ENCODE measurements at places on chromosomes 3 and 15.
A peak's percentile ranks its signal among the peaks of the same experiment; 100 is the strongest.

DNA sequence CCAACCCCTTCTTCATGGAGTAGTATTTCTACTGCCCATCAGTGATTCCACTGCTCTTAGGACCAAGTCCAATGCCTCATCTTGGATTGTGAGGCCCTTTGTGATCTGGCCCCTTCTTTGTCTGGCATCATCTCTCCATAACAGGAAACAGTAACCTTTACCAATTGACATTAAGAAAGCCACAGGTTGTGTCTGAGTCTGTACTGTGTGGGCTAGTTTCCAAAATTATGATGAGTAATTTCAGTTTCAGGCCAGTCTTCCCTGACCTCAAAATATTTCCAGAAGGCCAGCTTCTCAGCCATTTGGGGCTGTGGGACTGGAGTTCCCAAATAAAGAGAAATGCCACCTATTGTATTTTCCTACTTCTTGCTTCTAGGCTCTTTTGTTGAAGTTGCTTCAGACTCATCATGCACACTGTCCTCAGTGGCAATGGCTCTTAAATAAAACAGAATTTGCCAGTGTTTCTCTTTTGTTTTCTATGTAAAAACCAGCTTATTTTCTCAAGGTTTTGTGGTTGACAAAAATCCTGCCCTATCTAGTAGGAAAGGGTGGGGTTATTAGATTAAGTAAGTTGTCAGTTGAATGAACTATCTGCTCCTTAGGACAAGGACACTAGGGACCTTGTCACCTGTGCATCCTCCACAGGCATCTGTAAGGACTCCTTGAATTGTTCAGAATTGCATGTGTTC is 47.0 kb upstream of the ACKR4 start:
- peak; percentile 67 for DNase-seq

GRCh38 chr3:191030929-191031328 is 168.1 kb upstream of the OSTN start:
- no peak for DNase-seq

GRCh38 chr3:188853856-188854771 is 317.7 kb upstream of the TPRG1 start:
- DNase-seq, result peak; percentile 53

GRCh38 chr3:10743366-10744097 is 72.5 kb upstream of the SLC6A11 start:
- DNase-seq, result no peak

- DNase-seq, result no peak
Observed at GRCh38 chr3:153885359-153885758, 235.8 kb upstream of the ARHGEF26 start.

DNA sequence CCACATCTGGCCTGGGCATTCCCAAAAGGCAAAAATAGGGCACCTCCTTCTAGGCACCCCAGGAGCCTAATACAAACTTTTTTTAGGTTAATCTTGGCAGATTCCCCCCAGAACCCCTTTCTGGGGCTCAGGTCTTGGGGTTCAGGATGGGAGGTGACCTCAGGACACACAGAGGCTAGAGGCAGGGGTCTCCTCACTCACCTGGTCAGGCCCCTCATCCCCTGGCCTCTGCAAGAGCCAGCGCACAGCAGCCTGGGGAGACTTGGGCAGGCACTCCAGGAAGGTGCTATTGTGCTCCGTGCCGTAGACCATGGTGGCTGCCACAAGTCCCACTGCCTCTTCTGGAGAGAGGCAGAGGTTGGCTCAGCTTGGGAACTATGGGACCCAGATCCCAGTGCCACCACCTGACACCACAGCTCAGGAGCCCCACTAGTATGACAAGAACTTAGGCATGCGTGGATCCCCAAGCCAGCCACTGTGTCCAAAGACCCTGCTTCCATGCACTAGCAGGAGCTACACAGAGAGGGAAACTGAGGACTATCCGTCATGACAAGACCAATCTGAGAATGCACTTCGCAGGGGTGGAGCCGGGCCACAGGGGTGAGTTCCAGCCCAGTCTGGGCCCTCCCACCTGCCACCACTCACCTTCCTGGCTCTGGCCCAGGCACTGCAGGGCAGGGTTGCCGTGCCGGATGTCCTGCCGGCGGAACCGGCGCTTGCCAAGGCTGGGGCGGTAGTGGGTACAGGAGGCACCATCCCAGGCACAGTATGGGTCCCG is 7.4 kb downstream of the SEMA3G start:
- DNase-seq, result no peak

DNA sequence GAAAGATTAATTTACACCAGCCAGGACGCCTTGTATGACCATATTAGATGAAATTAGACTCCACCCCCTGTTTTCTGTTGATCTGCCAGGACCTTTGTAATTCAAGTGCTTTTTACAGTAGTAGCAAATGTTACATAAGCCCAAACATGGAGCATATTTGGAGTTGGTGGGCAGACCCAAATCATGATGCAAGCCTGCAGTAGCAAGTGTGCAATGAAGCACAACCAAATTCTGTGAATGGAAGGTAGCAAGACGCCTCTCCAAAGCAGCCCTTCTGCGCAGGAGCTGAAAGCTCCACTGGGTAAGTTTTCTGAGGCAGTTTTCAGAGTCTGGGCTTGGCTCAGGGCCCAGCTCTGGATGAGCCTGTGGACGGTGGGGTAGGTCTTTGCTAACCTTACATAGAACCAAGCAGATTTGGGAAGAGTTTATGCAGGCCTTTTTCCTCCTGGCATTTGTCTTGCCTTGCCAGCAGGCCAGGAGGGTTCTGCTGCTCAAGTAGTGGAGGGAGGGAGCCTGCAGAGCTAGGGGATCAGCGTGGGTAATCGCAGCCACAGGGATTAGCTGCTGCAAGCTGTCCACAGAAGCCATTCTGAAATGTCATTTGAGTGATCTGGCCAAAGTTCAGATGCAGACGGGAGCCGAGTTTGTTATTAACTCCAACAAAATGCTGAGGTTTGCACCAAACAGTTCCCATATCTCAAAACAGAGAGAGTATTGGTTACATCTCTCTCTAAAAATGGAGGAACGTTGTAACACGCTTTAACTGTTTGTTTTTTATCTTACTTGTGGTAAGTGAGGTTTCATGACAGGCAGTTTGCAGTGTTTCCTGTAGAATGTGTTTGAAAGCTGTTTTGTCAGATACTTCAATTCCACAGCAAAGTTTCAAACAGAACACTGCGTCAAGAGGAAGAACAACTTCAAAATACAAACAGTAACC is 55.4 kb downstream of the PSMD6 start:
- peak; percentile 52 for DNase-seq

GRCh38 chr3:166446291-166446690 is 609.1 kb upstream of the BCHE start:
- DNase-seq, result peak; percentile 79

- no peak for DNase-seq
Observed at GRCh38 chr15:90915808-90916440, 12.8 kb downstream of the MAN2A2 start.

DNA sequence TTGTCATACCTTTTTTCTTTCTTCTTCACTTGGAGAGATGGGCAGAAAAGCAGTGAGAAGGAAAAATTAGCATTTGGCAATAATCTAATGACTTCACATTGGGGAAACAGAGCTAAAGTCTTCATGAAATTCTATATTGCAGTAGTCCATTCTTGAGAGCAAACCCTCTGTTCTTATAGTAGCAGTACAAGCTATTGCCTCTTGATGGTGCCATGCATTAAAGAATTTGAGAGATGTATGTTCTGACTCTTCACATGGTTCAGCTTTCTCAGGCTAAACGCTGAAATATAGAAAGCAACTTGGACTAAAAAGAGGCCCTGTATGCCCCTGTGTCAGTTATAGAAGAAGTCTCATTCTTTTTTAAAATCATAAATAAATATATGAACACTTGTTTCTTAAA is 36.0 kb downstream of the PHLDB2 start:
- DNase-seq, result peak; percentile 54

DNA sequence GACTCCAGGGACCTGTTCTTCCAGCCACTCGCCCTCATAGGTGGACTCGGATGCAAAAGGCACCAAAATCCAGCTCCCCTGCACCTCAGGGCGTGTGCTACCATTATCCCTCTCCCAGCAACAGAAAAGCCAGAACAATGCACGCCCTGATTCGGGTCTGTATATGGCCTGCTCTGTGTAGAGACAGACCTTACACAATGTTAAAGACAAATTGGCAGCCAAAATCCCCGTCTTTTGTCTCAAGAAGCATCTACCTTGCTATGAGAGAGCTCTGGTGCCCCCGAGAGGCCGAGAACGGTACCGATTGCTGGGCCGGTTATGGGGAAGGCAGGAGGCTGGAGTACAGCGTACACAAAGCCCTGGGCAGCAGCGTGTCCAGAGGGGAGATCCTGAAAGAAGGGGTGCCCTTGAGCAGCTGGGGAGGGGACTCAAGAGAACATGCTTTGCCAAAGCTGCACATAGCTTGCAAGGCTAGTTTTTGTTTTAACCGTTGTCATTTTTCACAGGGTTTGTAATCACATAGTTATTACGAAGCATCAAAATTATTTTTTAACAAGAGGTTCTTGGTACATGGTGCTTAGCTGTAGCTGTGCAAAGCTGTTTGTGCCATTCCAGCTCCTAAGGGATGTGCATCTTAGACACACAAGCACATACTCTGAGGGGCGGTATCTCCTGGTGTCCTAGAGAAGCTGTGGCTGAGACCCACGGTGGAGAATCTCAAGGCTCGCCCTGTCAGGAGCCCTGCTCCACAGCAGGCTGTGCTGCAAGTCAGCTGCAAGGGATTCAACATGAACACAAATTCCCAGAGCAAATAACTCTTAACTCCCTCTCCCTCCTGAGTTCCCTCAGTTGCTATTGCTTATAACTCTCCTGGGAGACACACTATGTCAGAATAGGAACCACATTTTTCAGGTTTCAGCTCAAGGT is 461.5 kb upstream of the PPP2R3A start:
- peak; percentile 55 for DNase-seq

DNA sequence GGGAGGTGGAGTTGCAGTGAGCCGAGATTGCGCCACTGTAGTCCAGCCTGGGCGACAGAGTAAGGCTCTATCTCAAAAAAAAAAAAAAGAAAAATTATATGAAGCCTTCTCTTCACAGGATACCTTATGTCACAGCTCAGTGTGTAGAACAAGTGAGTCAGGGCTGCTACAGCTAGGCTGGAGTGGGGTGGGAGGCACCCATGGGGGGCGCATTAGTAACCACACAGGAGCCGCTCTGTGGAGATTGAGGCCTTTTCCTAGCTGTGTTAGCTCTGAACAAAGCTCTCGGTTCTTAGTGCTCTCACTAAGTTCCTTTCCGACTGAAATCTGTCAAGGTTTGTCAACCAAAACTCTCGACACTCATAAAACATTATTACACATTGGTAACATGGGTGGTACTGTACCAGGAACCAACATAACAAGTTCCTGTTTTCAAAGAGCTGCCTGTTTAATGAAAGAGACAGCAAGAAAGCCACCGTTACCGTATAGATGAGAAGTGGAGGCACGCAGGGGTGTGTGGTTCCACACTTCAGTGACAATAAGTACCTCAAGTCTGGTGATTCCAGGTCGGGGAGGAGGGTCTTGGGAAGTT is 4.5 kb downstream of the LRRC31 start:
- no peak for DNase-seq

GRCh38 chr3:172154768-172155664 is 115.6 kb downstream of the FNDC3B start:
- DNase-seq, result no peak

- DNase-seq, result no peak
Observed at GRCh38 chr3:196941729-196942225, 551 bp downstream of the NCBP2 start.

DNA sequence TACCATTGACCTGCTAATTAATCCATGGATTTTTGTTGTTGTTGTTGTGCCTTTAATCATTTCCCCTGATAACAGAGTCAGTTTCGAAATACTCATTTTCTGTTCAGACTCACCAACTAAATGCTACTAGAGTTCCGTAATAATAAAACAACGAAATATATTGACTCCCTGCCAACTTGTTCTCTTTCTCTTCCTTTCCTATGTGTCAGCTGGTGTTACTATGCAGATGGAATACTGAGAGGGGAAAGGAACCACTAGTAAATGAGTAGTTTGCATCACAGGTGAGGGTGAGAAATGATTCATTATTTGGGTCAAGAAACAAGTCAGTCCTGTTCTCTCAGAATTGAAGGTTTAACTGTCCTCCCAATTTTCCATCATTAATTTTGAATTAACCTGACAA is 1027.3 kb downstream of the TUSC7 start:
- no peak for DNase-seq

GRCh38 chr15:40072216-40072990 is 33.4 kb upstream of the SRP14 start:
- no peak for DNase-seq

GRCh38 chr3:13657660-13658435 is 108.9 kb downstream of the FBLN2 start:
- DNase-seq, result peak; percentile 30

- no peak for DNase-seq
Observed at GRCh38 chr3:158085358-158085757, 20.9 kb downstream of the SHOX2 start.

GRCh38 chr15:83869341-83869740 is 215.4 kb downstream of the ADAMTSL3 start:
- DNase-seq, result no peak

DNA sequence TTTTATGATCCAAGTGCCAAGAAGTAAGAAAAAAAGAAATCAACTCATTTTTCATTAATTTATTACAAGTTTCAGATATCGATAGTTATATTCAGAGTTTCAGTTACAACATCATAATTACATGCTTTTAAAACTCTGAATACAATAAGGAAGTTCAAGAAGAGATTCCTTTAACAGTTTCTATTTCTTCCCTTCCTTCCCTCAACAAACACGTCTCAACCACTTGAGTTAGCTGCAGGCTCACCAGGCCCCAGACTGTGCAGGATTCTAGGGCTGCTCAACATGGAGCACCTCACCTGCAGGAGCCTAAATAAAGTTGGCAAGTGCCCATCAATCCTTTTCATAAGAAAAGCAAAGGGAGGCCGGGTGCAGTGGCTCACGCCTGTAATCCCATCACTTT is 79.2 kb upstream of the FNDC3B start:
- DNase-seq, result no peak

GRCh38 chr3:37197810-37198371 is 23.5 kb upstream of the LRRFIP2 start:
- DNase-seq, result peak; percentile 90

DNA sequence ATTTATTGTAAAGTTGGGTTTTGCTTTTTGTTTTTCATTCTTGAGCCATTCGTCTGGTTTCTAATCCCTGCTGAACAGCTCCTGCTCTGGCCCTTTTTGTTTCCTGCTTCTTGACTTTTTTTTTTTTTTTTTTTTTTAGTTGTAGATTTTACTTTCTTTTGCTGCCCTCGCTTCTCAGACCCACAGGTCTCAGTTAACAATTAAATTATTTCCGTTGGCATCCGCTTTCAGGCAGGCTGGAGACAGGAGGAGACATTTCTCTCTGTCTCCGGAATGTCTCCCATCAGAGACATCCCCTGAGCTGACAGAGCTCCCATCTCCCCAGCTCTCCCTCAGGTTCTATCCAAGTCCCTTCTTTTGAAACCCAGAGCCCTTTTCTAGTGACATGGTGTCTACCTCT is 68.6 kb downstream of the SLC6A6 start:
- peak; percentile 19 for DNase-seq

- DNase-seq, result peak; percentile 6
Observed at GRCh38 chr3:122714273-122714672, 33.6 kb downstream of the PARP14 start.

All from fibroblast of skin of back (primary cell).